Vagina (tissue), 2 donors: ENCODE measurements at places on chromosomes 1 and 21. TPM values are rescaled to one million over a fixed set of nuclear protein-coding genes. Genes with fewer than 3 reads are reported as not detected.

Gene NECTIN4
- 42.7 TPM for total RNA-seq

Gene GRHL3
- 58.7 TPM for total RNA-seq

Gene BGLAP
- total RNA-seq, result not detected

Gene S100A4
- 375 TPM for total RNA-seq

Gene OR6N2
- total RNA-seq, result not detected

Gene GPR25
- total RNA-seq, result 5.9 TPM

Gene SLAMF6
- total RNA-seq, result 8.6 TPM

Gene GBP5
- 4.2 TPM for total RNA-seq

Gene NHLH1
- not detected for total RNA-seq

Gene CRYZL1
- 56.2 TPM for total RNA-seq

Gene ACTA1
- not detected for total RNA-seq

Gene MFSD2A
- total RNA-seq, result 56.0 TPM

Gene ASAP3
- 79.1 TPM for total RNA-seq

Gene RHBDL2
- 9.6 TPM for total RNA-seq

Gene KRTAP21-3
- not detected for total RNA-seq

Gene ICOSLG
- 6.4 TPM for total RNA-seq

DNA sequence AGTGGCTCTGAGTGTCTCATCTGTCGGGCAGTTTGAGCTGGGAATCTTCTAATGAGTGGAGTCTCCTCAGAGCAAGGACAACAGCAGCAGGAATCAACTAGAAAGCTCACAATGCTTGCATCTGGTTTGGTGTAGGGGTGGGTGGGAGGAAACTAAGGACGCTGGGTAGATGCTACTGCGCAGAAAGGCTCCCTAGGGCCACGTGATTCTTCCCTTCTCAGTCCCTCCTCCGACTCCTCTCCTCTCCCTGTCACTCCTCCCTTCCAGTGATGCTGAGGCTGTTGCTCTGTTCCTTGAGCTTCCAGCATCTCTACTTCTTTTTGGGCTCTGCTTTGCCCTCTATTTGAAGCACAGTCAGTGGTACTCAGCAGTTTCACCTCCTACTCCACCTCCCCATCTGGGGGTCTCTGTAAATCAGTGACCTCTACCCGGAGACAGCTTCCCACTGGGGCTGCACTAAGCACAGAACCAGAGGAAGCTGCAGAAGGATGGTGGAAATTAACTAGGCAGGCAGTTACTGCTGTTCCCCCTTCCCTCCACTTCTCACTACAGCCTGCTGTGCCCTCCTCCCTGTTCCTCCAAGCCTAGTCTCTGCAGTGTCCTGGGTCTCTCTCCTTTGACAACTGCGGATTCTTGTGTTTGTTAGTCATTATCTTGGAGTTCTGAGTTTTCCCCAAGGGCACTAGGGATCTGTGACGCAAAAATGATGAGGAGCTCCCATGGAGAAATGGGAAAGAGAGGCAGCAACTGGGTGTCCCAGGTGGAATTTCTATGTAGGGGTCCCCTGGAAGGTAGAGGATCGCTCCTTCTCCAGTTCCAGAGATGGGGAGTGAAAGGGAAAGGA lies 5.8 kb downstream of the LINGO4 start:
- peak; percentile 46 for DNase-seq

- DNase-seq, result no peak
Measured at GRCh38 chr1:154819628-154820590, 50.2 kb downstream of the KCNN3 start.

- no peak for DNase-seq
Measured at GRCh38 chr1:26537951-26538352, 8.4 kb downstream of the RPS6KA1 start.

- DNase-seq, result no peak
Measured at GRCh38 chr1:206854401-206855129, 10.9 kb upstream of the IL20 start.

DNA sequence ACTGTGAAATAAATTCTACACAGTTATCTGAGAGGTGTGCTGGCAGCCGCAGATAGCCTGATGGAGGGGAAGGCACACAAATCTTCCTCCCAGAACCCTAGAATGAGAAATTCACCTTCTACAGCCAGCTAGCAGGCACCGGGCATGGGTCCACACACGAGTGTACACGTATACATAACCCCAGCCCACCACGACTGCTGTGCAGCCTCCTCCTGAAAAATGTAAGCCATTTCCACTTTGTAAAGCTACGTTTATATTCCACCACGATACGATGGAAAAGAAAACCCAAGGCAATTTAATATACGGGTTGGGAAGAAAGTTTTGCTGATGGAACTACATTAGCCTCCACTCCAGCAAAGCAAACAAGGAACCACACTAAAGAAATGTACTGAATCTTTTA lies 1.8 kb downstream of the BTG3 start:
- no peak for DNase-seq

- peak; percentile 7 for DNase-seq
Measured at GRCh38 chr1:6775261-6776043, 9.8 kb upstream of the CAMTA1 start.

DNA sequence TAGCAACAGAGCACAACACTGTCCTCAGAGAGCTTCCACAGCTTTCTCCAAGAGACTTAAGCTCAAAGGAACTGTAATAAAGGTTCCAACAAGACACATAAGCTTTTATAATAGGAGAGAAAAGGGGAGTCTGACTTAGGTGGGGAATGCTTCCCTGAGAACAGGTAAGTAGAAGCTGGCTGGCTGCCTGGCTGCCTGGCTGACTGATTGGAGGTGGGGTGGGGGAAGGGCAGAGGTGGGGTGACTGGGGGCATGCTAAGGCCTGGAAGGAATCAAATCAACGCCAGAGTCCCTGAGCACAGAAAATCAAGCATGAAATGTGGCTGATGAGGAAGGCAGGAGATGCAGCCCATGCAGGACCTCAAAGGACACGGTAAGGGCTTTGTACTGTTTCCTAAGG lies 45.8 kb downstream of the DMAP1 start:
- DNase-seq, result no peak

DNA sequence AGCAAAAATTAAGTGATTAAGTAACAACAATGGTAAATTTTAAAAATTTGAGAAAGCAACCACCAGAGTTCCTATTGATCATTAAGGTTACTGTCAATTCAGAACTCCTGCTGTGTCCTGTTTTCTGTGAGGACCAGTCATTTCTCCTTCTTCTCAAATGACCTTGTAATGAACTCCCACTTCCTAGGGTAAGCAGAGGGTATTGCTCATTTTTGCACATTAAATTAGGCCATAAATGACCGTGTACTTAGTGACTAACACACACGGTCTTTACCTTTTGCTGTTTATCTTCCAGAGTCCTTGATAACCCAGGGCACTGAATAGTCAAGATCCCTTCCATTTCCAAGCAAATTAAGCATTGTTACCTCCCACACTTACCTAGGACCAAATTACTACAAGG lies 227.5 kb upstream of the LYPLAL1 start:
- no peak for DNase-seq

- no peak for DNase-seq
Measured at GRCh38 chr1:91553177-91553591, 52.5 kb downstream of the CDC7 start.

- DNase-seq, result no peak
Measured at GRCh38 chr1:11923827-11924113, 2.5 kb downstream of the KIAA2013 start.

DNA sequence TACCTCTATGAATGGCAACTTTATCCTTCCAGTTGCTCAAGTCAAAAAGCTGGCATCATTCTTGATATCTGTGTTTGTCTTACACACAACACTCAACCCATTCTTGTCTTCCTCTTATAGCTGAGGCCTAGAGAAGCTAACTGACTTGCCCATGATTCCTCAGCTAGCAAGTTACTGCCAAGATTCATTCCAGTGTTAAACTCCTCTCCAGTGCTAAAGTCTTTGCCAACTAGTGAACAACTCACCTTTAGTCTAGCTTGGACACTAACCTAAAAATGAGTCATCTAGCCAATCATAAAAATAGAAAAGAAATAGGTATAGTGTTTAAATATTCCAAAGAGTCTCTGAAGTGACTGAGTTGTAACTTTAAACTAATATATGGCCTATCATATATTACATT lies 45.6 kb upstream of the RGS2 start:
- DNase-seq, result no peak

DNA sequence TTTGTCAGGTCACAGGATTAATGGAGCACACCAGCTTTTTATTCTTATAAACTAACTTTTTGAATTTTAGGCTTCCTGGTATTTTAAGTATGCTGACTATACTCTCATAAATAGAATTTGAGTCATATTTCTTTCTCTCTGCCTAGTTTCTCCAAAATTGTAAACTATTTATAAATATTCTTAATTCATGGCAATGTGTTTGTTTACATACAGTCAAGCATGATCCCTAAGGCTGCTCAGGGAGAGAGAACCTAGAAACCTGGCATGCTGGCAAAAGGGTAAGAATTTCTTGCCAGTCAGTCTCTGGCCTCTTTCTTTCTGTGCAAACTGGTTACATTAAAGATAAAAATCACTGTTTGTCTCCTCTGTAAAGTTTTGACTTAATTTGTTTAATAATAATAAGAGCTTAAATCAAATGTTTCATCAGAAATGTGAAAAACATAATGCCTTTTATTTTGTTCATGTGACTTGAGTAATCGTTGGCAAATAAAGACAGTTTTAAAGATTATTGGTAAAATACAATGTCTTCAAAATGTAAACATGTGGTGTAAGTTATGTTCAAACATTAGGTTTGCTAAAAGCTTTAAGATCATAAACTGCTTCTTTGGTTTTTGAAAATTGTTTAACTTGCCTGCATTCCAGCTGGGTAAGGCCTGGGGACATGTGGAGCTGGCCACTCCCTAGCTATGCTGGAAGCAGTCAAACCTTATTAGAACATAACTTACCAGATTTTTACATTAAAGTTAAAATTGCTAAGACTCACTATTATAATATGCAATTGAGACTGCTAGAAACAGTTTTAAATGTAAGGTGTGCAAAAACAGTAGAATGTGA lies 1401.7 kb downstream of the NCAM2 start:
- DNase-seq, result no peak

DNA sequence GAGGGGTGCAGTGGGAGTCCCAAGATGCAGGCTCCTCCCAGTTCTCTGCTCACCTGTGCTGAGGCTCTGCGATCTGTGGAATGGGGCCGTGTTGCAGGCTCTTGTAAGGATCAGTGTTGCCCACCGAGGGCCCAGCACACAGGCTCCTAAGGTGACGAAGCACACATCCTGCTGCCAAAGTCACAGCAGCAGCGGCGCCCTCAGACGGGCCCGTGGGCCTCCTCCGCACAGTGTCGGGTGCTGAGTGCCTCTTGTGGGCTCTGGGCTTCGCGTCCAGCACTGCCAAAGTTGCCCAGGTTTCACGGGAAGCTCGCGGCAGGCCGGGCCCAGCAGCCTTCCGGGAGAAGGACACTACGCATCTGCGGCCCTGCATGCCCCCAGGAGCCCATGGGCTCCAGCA lies 72.1 kb upstream of the ABCG1 start:
- DNase-seq, result no peak

GRCh38 chr1:1306070-1306660 lies 1.6 kb downstream of the ACAP3 start:
- no peak for DNase-seq

- DNase-seq, result no peak
Measured at GRCh38 chr21:42320791-42321190, 5.6 kb upstream of the TFF3 start.

GRCh38 chr1:3217181-3217641 lies 148.2 kb downstream of the PRDM16 start:
- no peak for DNase-seq

DNA sequence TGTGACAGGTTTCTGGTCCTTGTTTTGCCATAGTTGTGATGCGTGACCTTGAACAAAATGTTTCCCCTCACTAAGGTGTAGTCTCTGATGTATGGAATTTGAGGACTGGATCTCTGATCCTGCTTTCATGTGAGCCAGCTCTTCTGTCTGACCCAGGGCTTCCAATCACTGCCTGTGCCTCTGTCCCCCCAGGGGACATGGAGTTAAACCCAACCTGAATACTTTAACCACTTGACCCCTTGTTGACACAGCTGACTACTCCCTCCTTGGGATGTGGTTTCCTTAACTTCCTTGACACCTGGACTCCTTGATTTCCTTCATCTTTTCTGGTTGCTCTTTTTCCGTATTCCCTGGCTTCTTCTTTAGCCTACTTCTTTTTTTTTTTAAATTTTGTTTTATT lies 36.0 kb upstream of the SSBP3 start:
- DNase-seq, result no peak

DNA sequence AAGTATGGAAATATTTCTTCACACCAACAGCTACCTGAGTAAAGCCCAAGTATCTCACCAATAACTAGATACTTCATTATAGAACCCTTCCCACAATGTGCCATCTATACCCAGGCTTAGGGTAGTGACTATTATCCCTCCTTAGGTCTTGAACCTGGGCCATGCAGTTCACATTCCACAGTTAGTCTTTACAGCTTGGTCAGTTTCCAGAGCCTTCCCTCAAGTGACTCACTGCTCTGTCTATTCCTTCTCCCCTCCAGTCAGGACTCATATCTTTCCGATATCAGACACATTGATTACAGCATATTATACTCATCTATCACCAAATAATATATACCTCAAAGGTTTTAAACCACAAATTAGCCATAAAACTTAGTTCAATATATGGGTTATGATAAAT lies 23.6 kb downstream of the VAMP4 start:
- DNase-seq, result no peak

- DNase-seq, result no peak
Measured at GRCh38 chr1:112054510-112054909, 65.0 kb upstream of the KCND3 start.

DNA sequence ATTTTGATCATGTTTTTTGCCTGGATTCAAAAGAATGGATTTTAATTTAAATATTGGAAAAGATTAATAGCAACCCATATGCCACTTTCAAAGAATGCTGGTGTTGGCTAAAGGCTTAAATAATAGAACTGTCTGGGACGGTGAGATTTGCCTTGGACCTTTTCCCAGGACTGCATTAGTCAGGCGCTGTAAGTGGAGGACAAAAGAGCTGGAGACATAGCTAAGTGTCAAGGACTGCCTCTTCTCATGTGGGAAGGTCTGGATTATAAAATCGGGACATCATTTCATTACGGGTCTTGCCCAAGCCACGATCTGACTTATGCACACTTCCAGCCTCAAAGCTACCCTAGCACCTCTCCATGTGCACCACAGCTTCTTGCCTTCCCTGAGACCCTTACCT lies 458.5 kb upstream of the DEPDC1 start:
- DNase-seq, result no peak

GRCh38 chr1:66438501-66438900 lies 95.5 kb upstream of the SGIP1 start:
- DNase-seq, result no peak

- DNase-seq, result no peak
Measured at GRCh38 chr1:2921970-2922686, 99.1 kb upstream of the ACTRT2 start.

GRCh38 chr1:119435052-119435451 lies 20.1 kb downstream of the HSD3B2 start:
- DNase-seq, result no peak

DNA sequence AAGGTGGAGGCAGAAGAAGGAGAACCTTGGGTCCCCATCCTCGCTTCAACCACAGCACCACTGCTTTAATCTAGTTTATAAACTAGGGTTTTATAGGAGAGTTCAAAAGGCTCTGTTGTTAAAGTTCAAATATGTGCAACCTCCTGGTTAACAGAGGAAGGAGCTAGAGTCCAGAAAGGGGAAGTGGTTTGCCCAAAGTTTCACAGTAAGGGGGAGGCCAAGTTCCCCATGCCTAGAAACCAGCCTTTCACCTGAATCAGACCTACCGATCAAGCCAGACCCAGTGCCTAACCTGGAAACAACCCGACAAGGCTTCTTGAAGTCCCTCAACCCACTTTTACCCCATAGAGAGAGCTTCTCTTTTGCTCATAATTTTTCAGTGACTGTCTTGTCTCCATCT lies 106.5 kb downstream of the PLPP3 start:
- peak; percentile 54 for DNase-seq
